Brain (organoid and tissue), 16 donors: ENCODE measurements at places on chromosomes 7 and 10.

DNA sequence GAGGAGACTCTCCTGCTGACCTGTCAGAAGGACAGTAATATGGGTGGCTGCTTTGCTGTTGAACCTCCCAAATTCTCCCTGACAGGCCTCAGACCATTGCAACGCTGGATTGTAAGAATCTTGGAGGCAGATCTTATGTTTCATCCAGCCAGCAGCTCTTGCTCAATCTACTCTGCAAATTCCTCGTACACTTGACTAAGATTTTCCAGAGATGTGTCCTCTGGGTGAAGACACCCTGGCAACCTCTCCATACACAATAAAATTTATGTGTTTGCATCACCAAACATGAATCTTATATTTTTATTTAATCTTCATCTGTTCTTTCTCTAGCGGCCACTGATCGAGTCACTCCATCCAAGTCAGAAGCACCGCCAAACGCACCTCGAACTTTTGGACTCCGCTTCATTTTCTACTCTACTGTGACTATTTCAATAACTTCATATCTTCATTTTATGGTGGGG lies 623.1 kb downstream of the ACTR3B start:
- DNase-seq = no peak

- DNase-seq = peak; percentile 42
These were observed 1.3 kb downstream of the LDB1 start for GRCh38 chr10:102118867-102119266.

DNA sequence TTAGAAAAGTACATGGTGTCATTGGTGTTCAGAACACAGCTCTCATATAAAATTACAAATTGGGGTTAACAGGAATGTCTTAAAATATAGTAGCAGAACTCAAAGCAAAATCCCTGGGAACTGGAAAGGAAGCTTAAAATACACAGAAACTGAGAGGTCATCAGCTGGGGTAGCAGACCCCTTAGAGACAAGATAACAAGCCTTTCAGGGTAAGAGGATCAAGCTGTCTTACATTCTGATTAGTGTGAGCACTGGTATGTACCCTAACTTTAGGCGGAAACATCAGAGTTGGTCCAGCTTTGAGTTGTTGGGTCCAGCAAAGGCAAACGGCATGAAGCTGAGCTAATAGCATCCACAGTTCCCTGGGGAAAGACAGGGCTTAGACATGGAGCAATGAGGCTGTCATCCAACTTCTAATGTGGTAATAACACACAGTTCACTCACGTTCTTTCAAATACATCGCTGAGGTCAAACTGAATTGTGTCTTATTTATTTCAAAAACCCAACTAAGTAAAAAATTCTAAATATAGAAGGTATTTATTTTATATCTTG lies 32.6 kb downstream of the ARHGAP21 start:
- DNase-seq = no peak

GRCh38 chr10:103246324-103246723 lies 637 bp downstream of the RPEL1 start:
- no peak for DNase-seq

- DNase-seq = no peak
These were observed 220.2 kb upstream of the CELF2 start for GRCh38 chr10:10797513-10797912.

DNA sequence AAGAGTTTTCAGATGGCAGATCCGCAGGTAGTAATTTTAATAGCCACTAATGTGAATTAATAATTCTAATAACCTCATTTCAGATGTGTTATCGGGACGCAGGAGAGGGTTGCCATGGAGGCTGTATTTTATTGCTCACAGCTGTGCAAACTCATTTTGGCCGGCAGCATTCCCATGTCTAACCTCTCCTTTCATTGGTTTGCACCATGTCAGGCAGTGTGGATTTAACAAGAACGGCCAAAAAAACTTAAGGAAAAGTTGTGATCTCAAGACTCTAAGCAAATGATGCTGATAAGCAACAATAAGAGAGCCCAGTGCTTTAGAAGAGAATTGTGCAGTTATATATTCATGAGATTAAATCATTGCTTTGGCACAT lies 88.7 kb upstream of the NRP1 start:
- DNase-seq = no peak

DNA sequence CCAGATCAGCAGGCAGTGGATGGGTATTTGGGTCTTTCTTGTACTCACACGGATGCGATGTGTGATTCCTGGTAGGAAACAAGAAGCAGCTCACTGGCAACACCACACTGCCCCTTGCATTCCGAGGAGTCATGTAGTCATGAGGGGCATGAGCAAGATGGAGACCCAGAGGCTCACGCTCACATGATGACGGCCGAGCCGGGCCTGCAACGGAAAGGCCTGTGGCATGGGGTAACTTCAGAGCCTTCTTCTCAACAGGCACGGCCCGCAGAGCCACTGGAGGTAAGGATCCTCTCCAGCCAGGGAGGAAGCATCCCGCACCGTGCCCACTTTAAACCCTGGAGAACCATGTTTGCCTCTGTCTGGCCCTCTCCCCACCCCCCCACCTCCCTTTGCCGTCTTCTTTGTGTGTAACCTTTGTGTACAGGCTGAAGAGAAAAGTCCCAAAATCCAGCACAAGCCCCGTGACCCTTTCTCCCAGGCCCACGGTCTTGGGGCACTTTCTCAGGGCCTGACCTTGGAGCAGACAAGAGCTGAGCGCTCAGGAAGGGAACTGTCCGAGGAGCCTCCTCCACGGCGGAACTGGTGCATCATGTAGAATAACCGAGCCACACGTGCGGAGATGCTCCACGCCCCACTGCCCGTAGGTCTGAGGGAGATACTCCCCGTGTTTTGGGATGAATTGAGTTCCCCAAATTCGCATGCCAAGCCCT lies 516.4 kb downstream of the DNAJB6 start:
- no peak for DNase-seq

GRCh38 chr7:54398863-54399262 lies 143.3 kb upstream of the VSTM2A start:
- no peak for DNase-seq

GRCh38 chr10:30784897-30785605 lies 155.5 kb upstream of the LYZL2 start:
- DNase-seq = peak; percentile 90

DNA sequence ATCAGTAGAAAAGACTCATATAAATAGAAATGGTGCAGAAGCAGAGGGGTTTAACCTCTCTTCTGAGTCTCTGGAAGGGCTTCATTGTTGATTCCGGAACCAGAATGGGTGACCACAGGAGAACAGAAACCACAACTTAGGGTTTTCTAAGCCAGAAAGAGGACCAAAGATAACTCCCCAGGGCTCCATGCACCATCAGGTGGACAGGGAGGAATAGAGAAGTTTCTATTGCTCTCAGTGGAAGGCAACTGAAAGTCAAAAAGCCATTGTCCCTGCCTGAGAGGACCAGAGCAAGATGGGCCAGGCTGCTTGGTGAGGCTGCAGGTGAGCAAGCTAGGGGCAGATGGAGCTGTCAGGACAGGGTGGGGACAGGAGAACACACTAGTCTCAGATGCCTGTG lies 14.6 kb upstream of the NPS start:
- no peak for DNase-seq

- DNase-seq = no peak
These were observed 1.8 kb downstream of the CEP55 start for GRCh38 chr10:93498166-93498565.

DNA sequence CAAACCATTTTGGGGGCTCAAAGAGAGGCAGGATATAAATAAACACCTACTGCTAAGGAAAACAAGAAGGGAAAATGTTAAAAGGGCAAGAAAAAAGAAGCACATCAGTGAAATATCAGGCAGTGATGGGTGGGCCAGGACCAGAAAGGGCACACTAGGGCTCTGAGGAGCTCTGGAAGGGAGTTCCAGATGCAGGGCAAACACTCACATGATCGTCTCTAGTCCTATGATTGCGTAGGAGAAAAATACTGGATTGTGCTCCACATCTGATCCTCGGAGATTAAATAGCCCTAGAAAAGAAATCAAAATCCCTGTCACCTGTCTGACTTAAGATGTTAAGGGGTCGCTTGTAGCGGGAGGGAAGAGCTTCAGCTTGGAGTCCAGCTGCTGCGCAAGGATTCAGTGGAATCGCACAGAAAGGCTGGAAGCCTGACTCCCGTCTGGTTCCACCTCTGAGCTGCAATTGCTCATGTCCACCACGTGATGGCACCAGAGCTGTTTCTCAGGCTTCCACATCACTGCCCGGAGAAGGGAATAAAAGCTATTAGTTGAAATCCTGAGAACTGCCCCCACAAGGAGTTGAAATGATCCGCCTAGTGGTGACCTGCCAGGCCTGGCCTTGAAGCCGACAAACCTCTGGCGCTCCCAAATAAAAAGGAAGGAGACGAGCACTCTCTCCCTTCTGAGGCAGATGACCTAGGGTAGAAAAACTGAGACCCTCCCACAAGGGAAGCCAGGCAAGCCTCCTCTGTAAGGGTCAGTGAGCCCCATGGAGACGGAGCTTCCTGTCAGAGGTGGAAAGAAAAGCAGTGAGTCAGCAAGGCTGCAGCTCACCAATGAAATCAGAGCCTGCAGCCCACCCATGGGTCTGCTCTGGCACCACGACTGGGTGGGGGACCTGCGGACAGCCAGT lies 39.2 kb downstream of the XPNPEP1 start:
- DNase-seq = peak; percentile 94
